ENCODE measurements at places on chromosomes 6 and 20.

DNA sequence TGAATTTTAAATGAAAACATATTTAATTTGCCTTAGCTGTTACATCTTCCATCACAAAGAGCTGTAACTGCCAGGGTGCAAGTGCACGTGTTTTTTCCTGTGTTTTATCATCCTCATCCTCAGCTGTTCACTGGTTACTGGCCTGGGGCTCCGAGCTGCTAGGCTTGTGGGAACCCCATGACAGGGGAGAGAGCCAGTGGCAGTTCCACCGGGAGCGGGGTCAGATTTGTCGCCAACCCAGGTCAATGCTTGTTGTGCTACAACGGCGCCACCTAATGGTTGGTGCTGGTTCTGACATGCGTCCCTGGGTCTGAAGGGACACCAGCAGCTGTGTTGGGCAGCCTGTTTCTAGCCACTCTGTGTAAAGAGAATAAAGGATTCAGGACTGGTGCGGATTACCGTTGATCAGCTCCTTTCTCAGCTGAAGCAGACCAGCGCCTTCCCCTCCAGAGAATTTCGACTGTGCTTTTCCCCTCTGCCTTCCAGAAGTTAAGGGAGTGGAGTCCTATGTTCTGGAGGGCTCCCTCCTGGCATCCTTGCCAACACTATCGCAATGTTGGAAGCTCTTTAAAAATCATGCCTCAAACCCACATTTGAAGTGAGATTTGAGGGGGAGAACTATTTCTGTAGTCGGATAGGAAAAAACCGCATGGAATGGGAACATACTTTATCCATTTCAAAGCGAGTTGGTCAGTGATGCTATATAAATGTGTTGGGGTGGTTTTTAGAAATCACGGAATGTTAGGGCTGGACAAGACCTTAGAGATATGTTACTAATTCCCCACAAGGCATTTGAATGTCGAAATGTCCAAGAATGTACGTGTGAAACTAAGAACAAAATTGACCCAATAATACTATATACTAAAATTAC, 32.1 kb downstream of the SUMO4 start:
- peak; percentile 74 for DNase-seq

GRCh38 chr6:127079681-127080080, 38.8 kb upstream of the RSPO3 start:
- no peak for DNase-seq

- DNase-seq: no peak
Measured at GRCh38 chr20:44803383-44803941, 6.9 kb downstream of the RIMS4 start.

DNA sequence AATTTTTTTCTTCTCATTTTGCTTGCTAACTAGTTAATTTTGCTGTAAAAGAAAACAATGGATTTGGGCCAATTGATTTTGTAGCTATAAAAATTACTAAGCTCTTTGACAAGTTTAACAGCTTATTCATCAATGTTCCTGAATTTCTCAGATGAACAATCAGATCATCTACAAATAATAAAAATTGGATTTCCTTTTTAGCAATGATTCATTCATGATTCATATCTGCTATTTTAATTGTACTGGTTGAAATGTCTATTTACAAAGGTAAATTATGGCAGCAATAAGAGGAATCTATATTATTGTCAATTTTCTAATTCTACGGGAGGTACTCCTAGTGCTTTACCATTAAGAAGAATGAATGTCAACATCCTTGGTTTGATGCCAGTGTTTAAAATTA, 178.8 kb upstream of the BTBD3 start:
- DNase-seq: no peak

DNA sequence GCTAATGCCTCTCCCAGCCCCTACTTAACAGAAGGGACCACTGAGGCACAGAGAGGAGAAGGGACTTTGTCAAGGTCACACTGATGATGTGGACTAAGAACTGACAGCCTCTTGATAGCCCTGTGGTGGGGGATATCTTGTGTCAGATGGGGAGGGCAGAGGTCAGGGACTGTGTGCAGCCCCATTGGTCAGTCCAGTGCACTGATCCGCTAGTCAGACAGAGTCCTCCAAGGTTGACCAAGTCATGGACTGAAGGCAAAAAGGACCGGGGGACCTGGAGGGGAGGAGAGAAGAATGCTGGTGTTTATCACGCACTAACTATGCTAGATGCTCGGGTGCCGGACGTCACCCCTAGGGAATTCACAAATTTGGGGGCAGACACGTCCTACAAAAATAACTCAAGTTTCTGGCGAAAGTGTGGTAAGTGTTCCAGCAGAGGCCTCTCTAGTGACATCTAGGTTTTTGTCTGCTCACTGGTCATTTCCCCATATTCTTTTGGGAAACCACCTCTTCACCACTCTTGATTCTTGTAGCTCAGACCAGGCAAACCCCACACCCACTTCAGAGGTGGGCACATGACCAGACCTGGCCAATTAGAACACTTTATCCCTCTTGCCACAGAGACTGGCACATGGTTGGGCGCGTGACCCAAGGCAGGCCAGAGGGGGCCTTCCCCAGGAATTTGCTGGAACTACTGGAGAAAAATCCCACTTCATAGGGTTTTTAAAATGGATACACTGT, 21.0 kb downstream of the TCF15 start:
- DNase-seq: no peak

DNA sequence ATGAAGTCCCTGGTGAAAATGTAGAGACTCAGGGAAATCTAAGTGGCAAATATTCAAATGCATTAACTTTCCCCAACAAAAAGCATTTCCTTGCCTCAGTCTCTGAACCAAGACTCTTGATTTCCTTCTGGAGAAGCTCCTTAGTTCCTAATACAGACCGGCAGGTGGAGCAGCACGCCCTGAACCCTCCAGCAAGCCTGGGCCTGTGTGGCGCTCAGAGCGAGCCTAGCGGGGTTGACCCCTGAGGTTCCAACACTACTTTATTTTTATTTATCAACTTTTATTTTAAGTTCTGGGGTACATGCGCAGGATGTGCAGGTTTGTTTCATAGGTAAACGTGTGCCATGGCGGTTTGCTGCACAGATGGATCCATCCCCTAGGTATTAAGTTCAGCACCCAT, 50.8 kb downstream of the PACRG start:
- no peak for DNase-seq

DNA sequence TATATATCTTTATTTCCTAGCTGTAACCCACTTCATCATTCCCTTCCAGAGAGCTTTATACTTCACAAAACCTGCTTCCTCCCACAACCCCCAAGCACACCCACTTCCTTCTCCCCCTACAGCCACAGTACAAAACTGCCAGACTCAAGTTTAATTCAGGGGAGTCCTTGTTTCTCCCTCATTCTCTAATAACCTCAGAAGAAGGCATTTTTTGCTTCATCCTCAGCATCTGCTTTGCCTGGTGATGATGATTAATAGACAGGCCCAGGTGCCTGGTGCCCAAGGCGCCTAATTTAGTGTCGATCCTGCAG, 414.3 kb downstream of the KIF16B start:
- no peak for DNase-seq

- DNase-seq: no peak
Measured at GRCh38 chr20:58976061-58976730, 4.9 kb upstream of the NELFCD start.

DNA sequence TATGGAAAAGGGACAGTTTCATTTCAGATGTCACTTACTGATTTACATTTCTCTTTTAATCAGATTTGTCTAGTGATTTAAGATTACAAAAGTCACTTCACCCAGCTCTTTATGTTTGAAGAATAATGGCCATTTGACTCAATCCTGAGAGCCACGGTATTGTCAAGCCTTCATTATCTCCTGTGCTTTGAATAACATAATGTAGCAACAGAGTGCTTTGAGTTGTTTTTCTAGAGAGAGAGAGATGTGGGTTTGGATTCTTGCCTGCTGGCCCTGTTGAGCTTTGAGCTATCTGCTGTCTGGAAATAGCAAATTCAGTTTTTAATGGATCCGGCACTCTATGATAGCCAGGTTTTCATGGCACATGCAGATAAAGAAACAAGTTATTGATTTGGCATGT, 478.4 kb upstream of the SOX4 start:
- DNase-seq: no peak

- DNase-seq: no peak
Measured at GRCh38 chr6:142335415-142335814, 33.6 kb downstream of the ADGRG6 start.

GRCh38 chr6:26124781-26125685, 37.8 kb downstream of the HFE start:
- no peak for DNase-seq

DNA sequence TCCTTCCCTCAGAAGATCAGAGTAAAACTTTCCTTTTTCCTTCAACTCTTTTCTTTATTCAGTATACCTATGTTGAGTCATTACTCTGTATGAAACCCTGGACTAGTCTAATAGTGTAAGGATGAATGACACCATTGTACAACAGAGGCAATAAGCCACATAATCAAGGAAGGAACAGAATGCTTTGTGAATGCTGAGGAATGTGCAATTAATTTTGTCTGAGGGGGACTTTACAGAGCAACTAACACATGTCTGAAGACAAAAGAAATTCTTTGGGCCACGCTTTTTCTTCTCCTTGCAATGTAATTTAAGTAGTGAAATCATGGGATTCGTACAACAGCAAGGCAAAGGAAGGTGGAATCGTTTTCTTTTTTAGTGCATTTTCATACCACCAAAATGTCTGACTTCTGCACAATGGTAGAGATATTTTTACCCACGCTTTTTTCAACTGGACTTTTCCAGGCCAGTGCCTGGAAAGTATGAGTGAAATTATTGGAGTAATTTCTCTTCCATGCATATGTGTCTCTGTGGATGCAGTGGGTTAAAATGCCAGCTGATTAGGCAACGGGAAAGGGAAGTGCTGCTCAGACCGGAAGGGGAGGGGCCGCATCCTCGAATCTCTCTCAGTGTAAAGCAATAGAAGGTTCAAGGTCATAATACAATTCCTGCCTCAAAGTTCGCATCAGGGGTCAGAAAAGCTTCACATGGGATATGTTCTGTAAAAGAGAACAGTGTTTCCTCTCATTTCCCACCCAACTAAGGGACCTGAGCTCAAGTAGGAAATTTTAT, 89.9 kb upstream of the MTHFD1L start:
- DNase-seq: no peak

DNA sequence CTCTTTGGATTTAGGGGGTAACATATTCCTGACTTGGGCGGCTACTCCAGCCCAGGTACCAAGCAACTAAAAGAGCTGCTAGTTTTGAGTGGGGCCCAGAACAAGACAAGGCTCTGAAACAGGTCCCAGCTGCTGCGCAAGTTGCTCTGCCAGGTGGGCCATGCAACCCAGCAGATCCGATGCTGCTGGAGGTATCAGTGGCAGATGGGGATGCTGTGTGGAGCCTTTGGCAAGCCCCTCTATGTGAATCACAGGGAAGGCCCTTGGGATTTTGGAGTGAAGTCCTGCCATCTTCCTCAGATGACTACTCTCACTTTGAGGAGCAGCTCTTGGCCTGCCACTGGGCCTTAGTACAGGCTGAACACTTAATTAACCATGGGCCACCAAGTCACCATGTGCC, 43.7 kb upstream of the VSX1 start:
- no peak for DNase-seq

GRCh38 chr6:9983168-9983567, 431.7 kb downstream of the TFAP2A start:
- DNase-seq: no peak

GRCh38 chr6:125393449-125393858, 91.7 kb upstream of the HDDC2 start:
- DNase-seq: no peak

GRCh38 chr6:21024616-21025015, 490.4 kb downstream of the CDKAL1 start:
- no peak for DNase-seq

DNA sequence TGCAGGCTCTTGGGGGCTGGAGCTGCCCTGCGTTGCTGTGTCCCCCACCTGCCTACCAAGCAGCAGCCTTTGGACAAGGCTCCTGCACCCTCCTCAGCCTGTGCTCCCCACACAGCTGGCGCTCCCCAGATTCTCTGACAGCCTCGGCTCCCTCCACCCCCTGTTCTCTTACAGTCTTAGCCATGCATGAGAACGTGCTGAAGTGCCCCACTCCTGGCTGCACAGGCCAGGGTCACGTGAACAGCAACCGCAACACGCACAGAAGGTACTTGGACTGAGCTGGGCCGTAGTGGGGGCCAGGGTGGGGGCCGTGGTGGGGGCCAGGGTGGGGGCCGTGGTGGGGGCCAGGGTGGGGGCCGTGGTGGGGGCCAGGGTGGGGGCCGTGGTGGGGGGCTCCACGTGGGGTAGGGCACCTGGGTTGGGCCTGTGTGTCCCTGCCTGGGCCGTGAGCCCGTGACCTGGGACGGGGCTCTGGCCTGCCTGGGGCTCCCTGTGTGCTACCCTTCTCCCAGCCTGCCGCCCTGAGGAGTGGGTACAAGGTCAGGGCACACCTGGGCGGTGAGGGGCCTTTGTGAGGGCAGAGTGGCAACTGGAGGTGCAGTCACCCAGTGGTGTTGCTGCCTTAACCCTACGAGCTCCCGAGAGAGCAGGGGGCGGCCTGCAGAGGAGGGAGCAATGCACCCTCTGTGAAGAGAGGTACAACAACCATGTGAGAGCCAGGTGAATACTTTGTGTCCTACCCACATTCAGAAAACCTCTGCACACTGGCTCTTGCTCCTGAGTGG, 43.5 kb upstream of the PCMTD2 start:
- no peak for DNase-seq

GRCh38 chr6:41813469-41813868, 26.0 kb downstream of the TOMM6 start:
- DNase-seq: no peak

DNA sequence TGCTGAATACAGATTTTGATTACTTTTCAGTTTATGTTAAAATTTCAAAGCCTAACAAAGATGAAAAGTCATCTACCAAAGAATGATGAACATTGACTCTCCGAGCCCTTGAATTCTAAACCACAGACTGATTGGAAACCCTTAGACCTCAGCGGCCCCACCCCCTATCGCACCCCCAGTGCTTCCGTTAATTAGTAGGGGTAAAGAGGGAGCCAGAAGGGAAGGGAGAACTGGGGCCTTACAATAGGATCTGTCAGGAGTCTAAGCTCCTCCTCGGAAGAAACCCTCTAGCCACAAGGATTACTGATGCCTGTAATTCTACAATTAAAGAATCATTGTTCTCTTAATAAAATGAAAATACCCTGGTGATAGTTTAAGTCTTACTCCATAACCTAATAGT, 79.7 kb upstream of the JARID2 start:
- DNase-seq: no peak

DNA sequence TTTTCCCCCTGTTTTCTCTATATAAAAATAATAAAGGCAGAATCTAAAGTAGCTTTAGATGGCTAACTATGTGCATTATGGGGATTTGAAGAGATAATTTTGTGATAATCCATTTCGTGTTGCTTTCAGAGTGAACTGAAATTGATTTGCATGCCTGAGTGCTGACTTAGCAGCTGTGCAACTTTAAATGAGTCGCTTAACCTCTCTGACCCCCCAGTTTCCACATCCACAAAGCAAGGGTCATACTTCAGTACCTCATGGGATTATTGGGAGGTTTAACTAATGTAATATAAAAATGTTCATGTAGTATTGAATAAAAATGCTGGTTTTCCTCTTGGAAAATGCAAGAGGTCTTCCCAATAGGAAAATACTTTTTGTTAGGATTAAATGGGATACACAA, 63.8 kb upstream of the FABP7 start:
- no peak for DNase-seq

Measured in stimulated activated CD4-positive, alpha-beta T cell treated with anti-CD3 and anti-CD28 coated beads, TNF-alpha, amount 100 ng/mL, for 1 hour (primary cell).